ENCODE measurements at places on chromosomes 6 and 20.

- no peak for DNase-seq
Measured at GRCh38 chr6:80872199-80872950, 765.9 kb downstream of the BCKDHB start.

DNA sequence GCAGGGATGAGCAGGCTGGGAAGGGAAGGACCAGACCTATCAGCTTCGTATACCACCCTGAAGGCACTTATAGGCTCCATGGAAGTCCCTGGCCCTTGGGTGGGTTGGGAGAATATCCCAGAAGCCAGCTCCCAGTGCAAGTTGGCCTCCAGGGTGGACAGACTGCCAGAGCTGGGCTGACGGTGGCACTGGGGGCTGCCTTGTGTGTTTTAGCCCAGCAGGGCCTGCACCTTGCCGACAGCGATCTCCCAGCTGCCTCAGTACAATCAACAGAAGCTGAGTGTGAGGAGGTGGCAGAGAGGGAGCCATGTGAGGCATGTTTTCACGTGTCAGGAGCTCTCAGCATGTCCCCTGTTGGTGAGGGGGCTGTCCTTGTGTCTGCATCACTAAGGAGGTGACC, 159.5 kb downstream of the VEGFA start:
- DNase-seq = no peak

DNA sequence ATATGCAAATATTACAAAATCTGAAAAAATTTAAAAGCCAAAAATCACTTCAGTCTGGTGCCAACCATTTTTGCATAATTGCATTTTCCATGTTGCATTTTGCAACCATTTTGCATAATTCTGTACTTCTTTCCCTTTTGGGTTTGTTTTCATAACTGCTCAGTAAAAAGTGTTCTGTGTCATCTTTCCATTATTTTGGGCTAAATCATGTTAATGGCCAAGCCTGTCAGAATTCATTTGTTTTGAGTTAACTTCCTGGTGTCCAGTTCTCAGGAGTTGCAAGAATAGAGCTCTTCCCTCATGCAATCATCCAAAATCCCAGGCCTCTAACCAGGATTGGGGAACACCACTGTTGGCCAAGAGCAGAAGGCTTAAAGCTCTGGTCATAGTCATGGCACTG, 133.6 kb downstream of the MTHFD1L start:
- DNase-seq = no peak

DNA sequence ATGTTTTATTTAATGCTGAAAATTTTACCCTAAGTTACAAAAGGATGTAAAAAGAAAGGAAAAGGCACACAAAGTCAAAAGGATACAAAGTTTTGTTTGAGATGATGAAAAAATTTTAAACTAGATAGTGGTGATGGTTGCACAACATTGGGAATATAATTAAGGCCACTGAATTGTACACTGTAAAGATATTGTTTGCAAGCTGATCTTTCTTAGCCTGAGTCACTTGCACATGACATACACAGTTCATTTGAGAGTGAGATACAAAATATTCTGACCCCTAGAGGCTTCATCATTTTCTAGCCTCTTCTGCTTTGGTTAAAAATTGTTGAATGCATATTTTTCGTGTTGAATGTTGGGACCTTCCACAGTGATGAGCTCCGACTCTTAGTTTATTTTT, 462.6 kb downstream of the HDGFL1 start:
- DNase-seq = no peak

- DNase-seq = no peak
Measured at GRCh38 chr6:15578716-15579391, 84.0 kb downstream of the DTNBP1 start.

DNA sequence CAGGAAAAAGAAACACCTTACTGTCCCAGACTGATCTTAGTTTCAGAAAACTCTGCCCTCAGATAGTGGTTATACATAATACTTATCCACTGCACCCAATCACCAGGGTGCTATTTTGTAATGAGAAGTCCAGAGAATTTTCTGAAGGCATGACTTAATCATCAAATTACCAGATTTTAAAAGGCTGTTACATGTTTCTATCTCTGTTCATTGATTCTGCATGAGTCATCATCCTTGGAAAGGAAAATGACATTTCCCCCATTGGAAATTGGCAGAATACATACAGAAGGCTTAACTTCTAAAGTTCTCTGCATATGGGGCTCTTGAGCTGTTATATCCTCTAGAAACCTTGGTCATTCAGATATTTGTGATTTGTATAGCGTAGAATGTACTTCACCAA, 587.9 kb upstream of the FLRT3 start:
- no peak for DNase-seq

- DNase-seq = no peak
Measured at GRCh38 chr6:18118330-18118729, 4.1 kb downstream of the NHLRC1 start.

GRCh38 chr6:53805016-53805415, 10.2 kb downstream of the LRRC1 start:
- DNase-seq = no peak

GRCh38 chr6:109428889-109429477, 11.4 kb downstream of the PPIL6 start:
- no peak for DNase-seq

DNA sequence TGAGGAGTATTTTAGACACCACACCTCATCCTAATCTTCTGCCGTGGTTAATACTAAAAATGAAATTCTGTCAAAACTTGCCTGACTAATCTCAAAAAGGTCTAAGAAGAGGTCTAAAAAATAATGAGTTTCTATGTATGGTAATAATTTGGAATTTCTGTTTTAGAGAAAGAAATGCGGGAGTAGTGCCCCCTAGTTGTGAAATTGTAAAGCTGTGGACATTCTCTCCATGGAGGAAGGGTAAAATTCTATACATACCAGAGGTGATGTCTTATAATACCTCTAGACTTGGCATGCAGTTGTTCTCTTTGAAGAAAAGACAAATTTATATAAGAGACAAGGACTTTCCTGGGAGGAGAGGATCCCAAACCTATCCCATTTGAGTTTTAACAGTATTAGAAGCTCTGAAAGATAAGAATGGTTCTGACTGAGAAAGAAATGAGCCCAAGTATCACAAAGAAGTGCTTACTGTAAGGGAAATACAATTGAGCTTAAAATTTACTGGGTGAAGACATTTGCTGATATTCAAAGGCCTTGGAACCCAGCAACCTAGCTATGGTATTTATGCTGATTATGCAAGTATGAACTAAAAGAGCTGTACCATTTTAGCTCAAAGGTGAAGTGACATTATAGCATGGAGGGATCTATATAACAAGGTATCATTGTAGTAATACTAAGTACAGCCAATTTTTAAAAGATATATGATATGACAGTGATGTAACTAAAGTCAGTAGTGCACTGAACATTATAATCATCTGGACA, 5.1 kb upstream of the EPHA7 start:
- DNase-seq = no peak
